ENCODE measurements at places on chromosomes 6 and 20. TPM values are rescaled to one million over a fixed set of nuclear protein-coding genes. Genes with fewer than 3 reads are reported as not detected.

Gene STMND1
- not detected for total RNA-seq

Gene ULBP1
- total RNA-seq, result 23.5 TPM

Gene DDX43
- not detected for total RNA-seq

DNA sequence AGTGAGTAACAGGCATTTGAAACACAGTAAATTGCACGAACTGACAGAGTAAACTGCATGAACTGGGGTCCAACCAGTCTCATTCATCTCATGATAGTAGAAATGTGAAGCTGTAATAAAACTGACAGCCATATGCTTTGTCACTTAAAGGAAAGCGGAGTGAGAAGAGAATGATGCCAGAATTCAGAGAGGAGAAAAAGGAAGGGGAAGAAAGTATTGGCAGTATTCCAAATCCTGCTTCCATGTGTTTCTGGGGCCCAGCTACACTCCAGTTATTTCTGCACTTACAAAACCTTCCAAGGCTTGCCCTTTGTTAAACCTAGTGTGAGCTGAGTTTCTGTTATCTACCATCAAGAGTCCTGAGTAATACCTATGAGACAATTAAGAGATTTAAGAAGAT lies 17.2 kb downstream of the SNX14 start:
- DNase-seq, result no peak

DNA sequence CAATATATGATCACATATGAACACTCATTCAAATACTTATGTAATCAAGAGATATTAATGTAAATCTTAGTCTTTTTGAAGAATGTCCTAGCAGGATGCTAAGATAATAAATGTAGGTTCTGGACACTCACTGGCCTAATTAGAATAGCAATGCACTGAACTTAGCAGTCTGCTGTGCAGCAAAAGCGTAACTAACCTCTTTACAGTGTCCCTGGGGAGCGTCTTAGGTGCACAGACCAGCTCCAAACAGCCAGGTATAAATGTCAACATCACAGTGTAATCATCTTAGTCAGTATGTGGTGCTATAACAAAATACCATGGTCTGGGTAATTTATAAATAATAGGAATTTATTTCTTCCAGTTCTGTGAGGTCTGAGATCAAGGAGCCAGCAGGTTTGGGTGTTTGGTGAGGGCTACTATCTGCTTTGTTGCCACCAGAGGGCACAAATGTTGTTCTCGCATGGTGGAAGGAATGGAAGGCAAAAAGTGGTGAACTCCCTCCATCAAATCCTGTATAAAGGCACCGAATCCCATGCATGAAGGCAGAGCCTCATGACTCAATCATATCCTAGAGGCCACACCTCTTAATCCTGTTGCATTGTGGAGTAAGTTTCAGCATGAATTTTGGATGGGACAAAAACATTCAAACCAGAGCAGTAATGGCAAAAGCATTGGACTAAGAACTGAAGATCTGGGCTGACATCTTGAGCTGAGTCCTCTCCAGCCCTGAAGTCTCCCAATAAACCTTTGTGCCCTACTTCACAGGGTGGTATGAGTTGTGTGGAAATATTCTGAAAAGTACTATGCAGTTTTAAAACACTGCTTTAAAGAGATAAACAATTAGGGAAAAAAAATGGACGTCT lies 41.8 kb upstream of the FOXO3 start:
- DNase-seq, result peak; percentile 32

- DNase-seq, result no peak
Observed at GRCh38 chr20:50215926-50216325, 25.3 kb downstream of the CEBPB start.

DNA sequence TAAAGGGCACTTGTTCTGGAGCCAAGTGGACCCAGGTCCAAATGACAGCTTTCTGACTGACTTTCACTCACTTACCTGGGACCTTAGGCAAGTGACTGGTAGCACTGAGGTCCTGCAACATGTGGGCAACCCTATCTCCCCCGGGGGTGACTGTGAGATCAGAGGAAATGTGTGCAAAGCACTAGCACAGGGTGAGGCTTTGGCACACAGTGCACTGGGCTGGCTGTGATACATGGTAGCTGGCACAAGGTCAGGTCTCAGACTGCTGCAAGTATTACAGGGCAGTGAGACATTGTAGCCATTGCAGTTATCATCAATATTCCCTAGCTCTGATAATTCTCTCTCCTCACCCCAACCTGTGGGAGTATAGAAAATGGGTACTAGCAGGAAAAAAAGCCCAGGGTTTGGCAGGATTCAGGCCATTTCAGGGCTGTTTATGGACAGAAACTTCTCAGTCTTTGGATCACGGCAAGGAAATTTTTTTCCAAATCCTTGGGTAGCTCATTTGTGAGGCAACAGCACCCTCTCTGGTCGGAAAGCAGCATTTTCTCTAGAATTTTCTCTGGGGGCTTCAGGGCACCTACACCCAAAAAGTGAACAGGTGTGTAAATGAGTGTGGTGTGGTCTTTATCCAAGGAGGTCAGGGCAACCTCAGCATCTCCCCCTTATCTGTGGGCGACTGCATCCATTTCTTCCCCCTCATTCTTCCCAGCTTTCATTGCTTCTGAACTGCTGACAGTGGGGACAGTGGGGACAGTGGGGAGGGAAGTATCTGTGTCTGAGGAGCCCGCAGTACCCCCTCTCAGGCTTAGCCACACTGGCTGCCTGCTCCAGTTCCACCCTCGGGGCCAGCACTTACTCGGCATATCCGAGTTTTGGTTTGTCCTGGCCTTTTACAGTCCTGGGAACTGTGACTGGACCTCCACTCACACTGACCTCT lies 148.7 kb upstream of the PHACTR3 start:
- DNase-seq, result peak; percentile 5

DNA sequence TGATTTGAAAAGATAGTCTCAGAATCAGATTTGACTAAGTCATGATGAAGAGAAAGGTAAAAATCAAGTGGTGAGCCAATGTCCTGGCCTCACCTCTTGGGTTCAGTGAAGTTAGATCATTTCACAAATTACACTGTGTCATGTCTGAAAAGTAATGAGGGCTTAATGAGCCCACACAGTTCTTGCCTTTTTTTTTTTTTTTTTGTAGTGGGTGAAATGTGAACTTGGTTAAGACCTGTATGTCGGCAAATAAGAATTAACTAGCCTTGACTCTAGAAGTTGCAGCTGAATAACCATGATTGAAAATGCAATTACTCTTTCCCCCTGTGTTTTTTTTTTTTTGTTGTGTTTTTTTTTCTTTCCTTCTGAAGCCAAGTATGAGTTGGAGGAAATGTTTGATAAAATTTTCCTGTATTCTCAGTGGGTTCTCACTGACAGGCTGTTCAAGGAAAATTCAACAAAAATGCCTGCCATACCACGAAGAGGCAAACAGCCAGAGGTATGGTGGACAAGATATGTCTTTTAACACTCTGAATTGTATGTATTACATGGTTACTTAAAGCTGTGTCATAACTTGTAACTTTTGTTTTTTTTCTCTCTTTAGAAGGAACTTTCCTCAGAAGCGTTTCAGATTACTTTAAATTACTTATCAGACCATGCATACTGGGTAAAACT lies 135.2 kb upstream of the MLIP start:
- no peak for DNase-seq

Data from mammary epithelial cell (primary cell).